ENCODE measurements at places on chromosomes 7 and 10. TPM values are rescaled to one million over a fixed set of nuclear protein-coding genes. Genes with fewer than 3 reads are reported as not detected.

GRCh38 chr7:23963461-23964165 is 253.6 kb downstream of the STK31 start:
- DNase-seq: no peak

- DNase-seq: no peak
Observed at GRCh38 chr7:1725199-1725690, 55.2 kb downstream of the ELFN1 start.

GRCh38 chr10:26269754-26270153 is 53.2 kb downstream of the GAD2 start:
- no peak for DNase-seq

The PDE6C gene
- not detected for total RNA-seq

The STEAP4 gene
- not detected for total RNA-seq

Measured in dermis microvascular lymphatic vessel endothelial cell (primary cell).